ENCODE measurements at places on chromosomes 16 and 17.

GRCh38 chr17:71378036-71378435 lies 742.8 kb upstream of the SOX9 start:
- DNase-seq = no peak

GRCh38 chr17:34683390-34683789 lies 104.0 kb downstream of the TMEM132E start:
- no peak for DNase-seq

GRCh38 chr16:80563066-80563465 lies 22.3 kb downstream of the DYNLRB2 start:
- no peak for DNase-seq

- no peak for DNase-seq
Observed at GRCh38 chr16:77812856-77813500, 24.6 kb downstream of the VAT1L start.

- no peak for DNase-seq
Observed at GRCh38 chr17:73096211-73096610, 3.7 kb upstream of the SLC39A11 start.

- peak; percentile 68 for DNase-seq
Observed at GRCh38 chr17:7281074-7281952, at the start of gene SLC2A4. Gene SLC2A4, plus strand, starts transcription at chr17:7281718. Its CDS starts 217 bp downstream, at chr17:7281935.

DNA sequence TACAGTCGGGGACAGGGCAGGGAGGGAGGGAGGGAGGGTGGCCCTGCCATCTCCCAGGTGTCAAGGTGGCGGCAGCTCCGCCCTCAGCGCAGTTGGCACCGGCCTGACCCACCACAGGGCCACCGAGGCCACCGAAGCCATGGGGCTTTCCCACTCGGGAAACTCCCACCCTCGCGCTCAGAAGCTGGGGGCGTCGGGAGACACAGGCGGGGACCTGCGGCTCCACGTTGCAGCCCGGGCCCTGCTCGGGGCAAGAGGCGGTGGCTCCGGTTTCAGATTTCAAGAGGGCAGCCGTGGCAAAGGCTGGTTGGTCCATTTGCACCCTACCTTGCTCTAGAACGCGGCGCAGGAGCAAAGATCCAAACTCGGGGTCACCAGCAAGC lies 544 bp downstream of the CYB561 start:
- DNase-seq = peak; percentile 75

DNA sequence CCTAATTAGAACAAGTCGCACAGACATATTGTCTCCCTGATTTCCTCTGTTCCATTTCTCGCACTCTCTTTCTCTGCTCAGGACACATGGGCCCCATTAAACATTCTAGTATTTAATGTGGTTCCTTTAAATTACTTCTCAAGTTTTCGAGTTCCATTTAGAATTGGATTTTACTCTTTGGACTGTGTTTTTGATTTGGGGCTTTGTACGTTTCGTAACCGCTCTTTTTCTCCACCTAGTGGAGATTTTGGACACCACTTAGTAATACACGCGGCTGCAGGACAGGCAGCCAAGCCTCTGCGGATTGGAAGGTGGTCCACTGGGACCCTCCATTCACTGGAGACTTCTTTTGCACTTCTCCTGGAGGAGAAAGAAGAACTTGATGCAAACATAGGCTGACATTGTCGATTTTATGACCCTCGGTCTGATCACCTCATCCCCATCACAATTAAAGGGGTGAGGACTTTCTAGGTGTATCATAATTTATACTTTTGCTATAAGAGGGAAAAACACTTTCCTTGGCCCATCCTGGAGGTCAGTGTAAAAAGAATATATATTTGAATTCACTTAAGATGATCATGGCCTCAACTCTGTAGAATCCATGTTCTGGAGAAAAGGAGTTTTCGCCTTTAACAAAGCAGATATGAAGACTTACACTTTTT lies 85.7 kb downstream of the NOG start:
- DNase-seq = no peak

DNA sequence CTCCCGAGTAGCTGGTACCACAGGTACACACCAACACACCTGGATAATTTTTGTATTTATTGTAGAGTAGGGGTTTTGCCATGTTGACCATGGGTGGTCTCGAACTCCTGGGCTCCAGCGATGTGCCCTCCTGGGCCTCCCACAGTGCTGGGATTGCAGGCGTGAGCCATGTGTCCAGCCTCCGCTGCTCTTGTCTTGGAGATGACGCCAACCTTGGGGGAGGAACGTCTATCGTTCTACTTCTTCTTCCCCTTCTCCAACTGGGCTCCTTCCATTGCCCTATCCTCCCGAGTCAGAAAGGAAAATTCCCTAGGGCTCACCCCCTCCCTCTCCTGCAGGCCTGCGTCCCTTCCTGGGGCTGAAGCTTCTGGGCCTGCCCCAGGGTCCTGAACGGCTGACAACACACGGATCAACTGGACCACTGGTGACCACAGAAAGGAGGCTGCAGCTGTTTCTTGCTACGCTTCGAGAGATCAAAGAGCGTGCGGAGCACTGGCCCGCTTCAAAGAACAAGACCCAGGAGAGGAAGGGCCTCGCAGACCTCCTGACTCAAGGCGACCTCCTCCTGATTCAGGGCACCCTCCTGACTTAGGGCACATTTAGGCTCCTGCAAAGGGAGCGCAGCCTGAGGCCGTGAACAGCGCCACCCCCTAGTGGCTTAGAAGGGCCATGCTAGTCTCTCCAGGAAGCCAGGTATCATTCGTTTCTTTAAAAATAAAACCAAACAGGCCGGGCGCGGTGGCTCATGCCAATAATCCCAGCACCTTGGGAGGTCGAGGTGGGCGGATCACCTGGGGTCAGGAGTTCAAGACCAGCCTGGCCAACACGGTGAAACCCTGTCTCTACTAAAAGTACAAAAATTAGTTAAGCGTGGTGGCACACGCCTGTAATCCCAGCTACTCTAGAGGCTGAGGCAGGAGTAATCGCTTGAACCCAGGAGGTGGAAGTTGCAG lies 48.5 kb upstream of the HELZ start:
- peak; percentile 35 for DNase-seq

- no peak for DNase-seq
Observed at GRCh38 chr17:39627712-39628516, 1.2 kb downstream of the PPP1R1B start.

GRCh38 chr16:75593825-75594820 lies 27.9 kb downstream of the GABARAPL2 start:
- no peak for DNase-seq

GRCh38 chr17:82178499-82179261 lies 34.0 kb downstream of the CCDC57 start:
- no peak for DNase-seq

DNA sequence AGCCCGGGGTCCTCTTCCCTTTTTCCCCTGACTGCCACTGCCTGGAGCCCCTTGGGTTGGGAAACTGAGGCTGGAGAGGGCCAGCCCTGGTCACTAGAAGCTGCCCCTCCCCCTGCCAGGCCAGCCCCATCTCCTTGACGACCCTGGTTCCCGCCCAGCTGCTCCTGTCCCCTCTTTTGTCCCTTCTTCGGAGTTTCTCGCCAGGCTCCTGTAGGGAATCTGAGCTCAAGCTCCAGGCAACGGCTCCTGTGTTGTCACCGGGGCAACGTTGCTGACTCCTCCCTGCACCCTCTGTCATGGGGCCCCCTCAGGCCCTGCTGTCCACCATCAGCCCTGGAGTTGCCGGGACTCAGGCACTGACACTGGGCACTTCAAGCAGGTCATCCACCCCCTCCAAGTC lies 5.7 kb downstream of the LLGL1 start:
- DNase-seq = no peak

DNA sequence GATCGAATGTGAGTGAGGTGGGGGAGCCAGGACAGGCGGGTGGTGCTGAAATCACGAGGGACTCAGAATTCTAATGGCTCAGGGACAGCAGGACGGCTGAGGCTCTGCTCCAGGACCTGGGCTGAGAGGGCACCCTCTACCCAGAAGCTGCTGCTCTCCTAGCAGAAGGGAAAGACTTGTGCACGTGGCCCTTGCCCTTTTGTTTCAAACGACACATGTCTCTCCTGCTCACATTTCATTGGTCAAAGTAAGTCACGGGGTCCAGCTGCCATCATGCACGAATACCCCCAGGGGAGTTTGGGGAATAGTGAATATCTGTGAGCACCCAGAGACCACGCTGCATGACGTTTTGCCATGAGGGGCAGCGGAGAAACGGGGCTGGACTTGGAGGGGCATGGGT lies 73.2 kb downstream of the RTN4RL1 start:
- no peak for DNase-seq

GRCh38 chr17:81097943-81098308 lies 63.0 kb downstream of the BAIAP2 start:
- DNase-seq = no peak

DNA sequence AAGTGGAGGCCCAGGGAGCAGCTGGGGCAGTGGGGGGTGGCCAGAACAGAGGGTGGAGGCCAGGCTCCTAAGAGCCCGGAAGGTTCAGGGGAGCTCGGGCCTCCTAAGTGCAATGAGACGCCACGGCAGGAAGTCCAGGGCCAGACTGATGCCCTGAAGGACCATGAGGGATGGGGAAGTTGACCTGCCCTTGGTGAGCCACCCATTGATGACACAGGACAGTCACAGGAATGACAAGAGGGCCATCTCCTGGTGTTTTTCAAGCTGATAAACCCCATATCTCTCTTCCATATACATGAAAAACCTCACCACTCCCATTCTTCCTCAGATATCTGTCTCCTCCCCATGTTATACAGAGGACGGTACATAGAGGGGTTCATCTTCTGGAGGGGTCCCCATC lies 5.8 kb upstream of the MRPL58 start:
- no peak for DNase-seq

DNA sequence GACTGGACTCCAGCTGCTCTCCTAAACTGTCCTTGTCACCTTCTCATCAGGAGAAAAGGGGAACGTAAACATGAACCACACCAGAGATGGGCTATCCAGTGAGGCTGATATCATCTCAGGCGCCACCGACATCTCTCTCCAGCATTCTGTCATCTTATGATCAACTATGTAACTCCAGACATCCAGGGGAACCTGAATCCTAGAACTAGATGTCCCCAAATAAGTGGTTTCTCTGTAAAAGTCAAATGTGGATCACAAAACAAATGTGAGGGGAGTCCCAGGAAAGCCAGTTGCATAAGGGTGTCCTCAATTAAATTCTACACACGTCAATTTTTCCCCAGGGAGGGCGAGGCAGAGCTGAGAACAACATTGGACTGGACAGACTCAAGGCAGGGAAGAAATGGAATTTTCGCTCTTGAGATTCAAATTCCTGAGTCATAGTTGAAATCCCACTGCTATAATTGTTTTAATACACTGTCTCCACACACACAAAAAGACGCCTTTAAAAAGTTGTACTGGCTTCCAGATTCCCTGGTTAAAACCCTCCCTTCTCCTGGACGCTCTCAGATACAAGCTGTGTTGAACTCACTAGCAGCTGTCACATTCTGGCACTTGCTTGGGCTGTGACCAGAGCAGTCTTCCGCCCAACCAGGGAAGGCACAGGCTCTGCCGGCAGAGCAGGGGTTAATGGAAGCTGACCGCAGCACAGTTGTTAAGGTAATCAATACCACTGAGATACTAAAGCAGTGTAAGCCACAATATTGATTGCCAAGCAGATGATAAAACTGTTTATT lies 62.6 kb downstream of the ZFHX3 start:
- no peak for DNase-seq

- DNase-seq = no peak
Observed at GRCh38 chr16:30359871-30360170, 4.7 kb upstream of the CD2BP2 start.

DNA sequence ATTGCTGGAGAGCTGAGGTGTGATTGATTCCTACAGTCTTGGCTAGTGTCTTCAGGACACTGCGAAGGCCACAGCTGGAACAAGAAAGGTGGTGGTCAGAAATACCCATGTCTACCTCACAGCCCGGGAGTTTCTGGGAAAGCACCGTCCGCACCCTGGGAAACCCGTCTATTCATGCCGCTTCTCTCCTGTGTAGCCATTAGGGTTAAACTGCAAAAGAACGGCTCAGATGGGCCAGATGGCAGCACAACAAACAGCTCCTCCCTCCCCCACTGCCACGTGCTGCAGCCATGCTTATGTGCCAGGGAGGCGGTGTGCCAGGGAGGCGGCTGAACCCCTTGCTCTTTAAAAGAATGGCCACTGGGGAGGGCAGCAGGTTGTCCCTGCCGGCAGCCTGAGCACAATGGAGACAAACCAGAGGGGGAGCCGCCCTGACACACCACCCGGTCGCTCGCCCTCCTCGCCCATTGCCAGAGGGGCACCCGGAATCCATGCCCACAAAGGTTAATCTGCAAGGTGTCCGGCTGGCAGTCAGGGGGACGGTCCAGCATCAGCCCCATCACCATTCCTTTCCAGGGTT lies 65.2 kb downstream of the CYTH1 start:
- DNase-seq = no peak

- no peak for DNase-seq
Observed at GRCh38 chr16:28093385-28093725, 29.8 kb upstream of the GSG1L start.

DNA sequence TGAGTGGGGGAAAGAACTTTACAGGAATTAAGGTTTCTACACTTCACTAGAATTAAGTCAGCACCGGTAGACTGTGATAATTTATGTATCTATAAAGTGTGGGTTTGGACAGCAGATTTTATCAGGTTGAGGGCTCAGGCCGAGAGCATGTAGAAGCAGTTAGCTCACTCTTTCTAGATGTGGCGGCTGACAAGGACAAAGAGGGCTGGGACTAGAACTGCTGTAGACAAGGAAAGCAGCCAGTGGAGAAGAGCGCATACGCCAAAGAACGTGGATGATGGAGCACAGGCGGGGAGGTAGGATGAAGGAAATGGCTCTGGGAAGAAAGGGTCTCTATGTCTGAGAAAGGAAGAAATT lies 504 bp upstream of the GOSR1 start:
- DNase-seq = no peak

DNA sequence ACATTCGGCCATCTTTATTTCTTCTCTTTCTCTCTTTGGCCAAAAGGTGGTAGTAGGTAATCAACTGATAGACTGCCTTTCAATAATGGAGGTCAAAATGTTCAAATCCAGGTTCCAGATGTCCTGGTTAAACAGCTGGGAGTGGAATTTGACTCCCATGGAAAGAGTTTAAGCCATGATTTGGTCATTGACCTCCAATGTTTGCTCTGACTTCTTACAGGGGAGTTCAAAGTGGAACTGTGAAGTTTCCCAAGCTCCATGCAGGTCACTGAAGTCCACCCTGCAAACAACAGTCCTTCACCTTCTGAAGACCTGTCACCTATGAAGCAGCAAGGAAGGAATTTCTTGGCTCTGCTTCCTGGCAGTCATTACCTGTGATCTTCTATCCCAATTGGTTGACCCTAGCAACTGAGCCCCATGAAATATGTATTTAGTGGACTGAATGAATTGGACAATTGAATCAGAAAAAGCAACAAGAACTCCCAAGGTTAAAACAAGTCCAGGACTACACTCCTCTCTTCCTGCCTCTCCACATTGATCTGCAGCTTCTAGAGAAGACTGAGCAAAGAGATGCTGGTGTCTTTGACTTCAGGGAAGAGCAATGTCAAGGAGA lies 28.0 kb upstream of the SOX9 start:
- DNase-seq = no peak
